ENCODE measurements at places on chromosomes 12 and 14. TPM values are rescaled to one million over a fixed set of nuclear protein-coding genes. Genes with fewer than 3 reads are reported as not detected.

GRCh38 chr12:29552324-29552927 lies 54.9 kb upstream of the OVCH1 start:
- no peak overlapping the region for H3K27ac ChIP-seq
- H3K4me1 ChIP-seq, result peaks cover 5% of the 10 kb centered on the region
- H3K27me3 ChIP-seq, result no peaks in the 10 kb centered on the region
- DNase-seq, result peak; percentile 71

The CISTR gene
- not detected for total RNA-seq

The GXYLT1 gene
- total RNA-seq, result 10.5 TPM

The TBX3 gene
- total RNA-seq, result 66.4 TPM

The HCAR3 gene
- under 0.01 TPM for total RNA-seq
